Activated T-helper 17 cell treated with anti-CD3 and anti-CD28 coated beads, Interleukin-2, amount 50 U/mL, for 72 hours (primary cell): ENCODE measurements at places on chromosomes 16 and 17. TPM values are rescaled to one million over a fixed set of nuclear protein-coding genes. Genes with fewer than 3 reads are reported as not detected.
A peak's percentile ranks its signal among the peaks of the same experiment; 100 is the strongest.

Gene TMEM238L
- total RNA-seq: not detected

- no peak for ATAC-seq
These were observed 48.6 kb upstream of the IRX3 start for GRCh38 chr16:54335230-54335629.

- no peak for ATAC-seq
These were observed 9.1 kb upstream of the METTL9 start for GRCh38 chr16:21590287-21590686.

Gene CCL23
- not detected for total RNA-seq

DNA sequence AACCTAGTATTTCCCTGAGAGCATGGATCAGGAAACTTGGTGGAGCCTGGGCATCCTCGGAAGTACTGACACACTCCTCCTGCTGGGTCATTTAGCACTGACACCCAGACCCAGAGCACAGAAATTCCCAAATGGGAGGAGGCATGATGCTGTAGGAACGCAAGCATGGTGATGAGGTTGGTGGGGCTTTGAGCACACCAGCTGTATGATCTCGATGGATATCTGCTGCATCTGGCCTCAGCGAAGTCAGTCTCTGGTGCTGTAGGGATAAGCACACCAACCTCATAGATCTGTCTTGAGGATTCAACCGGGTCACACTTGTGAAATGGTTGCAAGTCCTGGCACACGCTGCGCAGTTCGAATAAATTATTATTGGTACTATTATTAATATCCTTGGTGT is 52.5 kb downstream of the SHISA6 start:
- no peak for ATAC-seq

GRCh38 chr17:72426948-72427760 is 306.3 kb downstream of the SOX9 start:
- no peak for ATAC-seq

GRCh38 chr17:44745301-44745700 is 13.5 kb upstream of the ADAM11 start:
- no peak for ATAC-seq

GRCh38 chr17:72826602-72827001 is 265.9 kb downstream of the SLC39A11 start:
- peak; percentile 38 for ATAC-seq

DNA sequence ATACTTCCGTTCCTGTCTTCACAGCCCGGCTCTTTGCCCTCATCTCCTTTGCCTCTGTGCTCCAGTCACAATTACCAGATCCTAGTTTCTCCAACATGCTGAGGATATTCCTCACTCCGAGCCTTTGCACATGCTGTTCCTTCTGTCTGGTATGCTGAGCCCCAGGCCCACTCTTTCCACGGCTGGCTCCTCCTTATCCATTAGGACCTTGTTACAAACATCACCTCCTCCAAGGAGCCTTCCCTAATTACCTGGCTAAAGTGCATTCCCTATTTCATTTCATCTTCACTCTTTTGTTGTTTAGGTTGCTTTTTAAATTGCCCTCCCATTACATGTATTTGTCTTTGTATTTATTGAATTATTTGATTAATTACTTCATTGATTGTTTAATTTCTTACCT is 14.9 kb upstream of the ADGRG1 start:
- no peak for ATAC-seq

Gene KRT33B
- not detected for total RNA-seq

DNA sequence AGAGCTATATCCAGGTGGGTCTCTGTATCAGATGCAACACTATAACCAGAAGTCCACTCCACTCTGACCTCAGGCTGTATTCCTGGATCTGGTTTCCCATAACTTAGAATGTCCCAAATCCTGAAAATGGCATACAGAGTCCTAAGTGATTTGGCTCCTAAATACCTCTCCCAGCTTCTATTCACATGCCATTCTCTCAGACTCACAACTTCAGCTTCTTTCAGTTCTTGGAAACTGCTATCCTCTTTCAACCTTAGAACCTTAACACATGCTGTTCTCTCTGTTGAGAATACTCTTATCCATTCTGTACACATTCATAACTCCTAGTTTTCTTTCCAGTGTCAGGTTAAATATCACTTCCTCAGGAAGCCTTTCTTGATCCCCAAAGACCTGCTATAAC is 132.0 kb downstream of the BRIP1 start:
- no peak for ATAC-seq

Gene PRR35
- total RNA-seq: not detected

- no peak for ATAC-seq
These were observed 118.5 kb upstream of the ZFHX3 start for GRCh38 chr16:73166441-73166851.

DNA sequence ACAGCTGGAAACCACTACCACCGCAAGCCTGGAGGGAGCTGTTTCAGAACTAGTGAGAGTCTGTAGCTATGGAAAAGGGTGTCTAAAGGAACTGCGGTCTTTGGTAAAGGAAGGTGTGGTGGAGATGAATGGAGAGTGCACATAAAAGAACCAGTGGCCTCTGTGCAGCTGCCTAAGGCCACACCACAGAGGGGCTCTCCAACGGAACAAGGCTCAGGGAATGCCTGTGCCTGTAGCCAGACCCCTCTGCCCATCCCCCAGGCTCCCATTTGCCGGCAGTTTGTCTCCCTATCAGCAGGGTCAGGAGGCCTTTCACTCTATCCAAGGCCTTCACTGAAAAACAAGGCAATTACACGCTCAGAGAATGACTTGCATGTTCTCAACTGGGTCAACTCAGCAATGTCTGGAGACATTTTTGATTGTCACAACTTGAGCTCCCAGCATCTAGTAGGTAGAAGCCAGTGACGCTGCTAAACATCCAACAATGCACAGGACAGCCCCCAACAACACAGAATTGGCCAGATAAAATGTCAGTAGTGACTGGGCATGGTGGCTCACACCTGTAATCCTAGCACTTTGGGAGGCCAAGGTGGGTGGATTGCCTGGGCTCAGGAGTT is 3.3 kb upstream of the FDXR start:
- no peak for ATAC-seq

- no peak for ATAC-seq
These were observed 17.0 kb downstream of the CEP295NL start for GRCh38 chr17:78885956-78886355.

DNA sequence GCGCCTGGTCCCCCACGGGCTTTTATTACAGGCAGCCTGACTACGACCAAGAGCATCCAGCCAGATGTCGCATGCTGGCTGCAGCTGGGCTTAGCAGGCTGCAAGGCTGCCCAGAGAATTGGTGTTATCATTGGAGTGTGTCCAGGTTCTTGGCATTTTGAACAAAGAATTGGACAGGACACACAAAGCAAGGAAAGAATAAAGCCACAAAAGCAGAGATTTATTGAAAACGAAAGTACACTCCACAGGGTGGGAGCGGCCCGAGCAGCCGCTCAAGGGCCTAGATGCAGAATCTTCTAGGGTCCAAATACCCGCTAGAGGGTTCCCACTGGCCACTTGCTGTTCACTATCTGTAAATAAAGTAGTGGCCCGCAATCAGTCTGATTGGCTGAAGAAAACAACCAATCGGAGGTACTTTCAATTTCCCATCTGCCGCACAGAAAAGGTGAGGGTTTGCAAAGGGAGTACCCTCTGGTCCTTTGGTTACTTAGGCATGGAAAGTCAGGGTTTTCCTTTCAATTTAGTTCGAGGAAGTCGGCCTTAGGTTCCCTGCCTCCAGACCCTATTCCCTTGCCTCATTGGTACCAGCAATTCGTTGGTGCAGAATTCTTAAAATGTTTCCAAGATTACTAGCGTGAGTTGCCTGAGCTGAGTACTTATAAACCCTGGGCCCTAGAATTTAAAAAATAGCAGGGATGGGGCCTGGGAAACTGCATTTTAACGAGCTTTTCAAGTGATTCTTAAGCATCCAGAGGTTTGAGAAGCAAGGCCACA is 38.5 kb upstream of the CNEP1R1 start:
- ATAC-seq: no peak

Gene SKAP1
- 71.4 TPM for total RNA-seq

- no peak for ATAC-seq
These were observed 19.3 kb upstream of the NAT9 start for GRCh38 chr17:74795327-74796020.

Gene NOS2
- not detected for total RNA-seq

DNA sequence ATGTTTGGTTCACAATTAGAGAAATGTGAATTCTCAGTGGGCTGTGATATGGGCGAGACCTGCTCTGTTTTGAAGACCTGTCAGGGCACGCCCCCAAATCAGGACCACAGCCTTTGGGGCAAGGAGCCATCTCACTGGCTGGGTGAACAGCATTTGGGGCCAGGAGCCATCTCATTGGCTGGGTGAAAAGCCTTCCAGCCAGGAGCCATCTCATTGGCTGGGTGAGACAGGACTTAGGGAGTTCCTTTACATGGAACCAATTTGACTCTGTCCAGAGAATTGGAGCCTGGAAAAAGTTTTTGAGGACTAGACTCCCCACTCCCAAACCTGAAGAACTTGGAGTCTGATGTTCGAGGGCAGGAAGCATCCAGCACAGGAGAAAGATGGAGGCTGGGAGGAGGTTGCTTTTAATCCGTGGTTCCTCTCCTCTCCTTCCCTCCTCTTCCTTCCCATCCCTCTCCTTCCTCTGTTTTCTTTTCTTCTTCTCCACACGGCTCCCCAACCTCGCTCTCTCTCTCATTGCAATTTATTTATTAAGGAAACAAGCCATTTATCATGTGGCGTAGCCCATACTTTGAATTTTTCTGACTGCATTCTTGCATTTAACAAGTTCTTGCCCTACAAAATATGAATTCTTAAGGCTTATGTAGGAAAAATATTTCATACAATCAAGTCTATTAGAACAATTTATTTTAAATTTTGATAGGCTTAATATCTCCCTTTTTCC is 19.7 kb downstream of the FOXL1 start:
- no peak for ATAC-seq

DNA sequence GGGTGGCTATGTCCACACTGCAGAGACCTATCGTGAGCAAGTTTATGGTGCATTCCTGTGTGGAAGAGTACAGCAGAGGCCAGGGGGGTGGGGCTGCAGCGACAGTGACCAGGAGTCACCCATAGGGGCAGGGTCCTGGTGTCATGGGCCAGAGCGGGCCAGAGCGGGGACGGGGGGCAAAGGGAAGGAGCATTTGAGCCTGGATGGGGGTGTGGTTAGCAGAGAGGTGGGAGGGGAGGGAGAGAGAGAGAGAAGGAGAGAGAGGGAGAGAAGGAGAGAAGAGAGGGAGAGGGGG is 17.8 kb downstream of the JPH3 start:
- ATAC-seq: no peak

Gene COL1A1
- total RNA-seq: 0.37 TPM

Gene MT1M
- total RNA-seq: not detected

DNA sequence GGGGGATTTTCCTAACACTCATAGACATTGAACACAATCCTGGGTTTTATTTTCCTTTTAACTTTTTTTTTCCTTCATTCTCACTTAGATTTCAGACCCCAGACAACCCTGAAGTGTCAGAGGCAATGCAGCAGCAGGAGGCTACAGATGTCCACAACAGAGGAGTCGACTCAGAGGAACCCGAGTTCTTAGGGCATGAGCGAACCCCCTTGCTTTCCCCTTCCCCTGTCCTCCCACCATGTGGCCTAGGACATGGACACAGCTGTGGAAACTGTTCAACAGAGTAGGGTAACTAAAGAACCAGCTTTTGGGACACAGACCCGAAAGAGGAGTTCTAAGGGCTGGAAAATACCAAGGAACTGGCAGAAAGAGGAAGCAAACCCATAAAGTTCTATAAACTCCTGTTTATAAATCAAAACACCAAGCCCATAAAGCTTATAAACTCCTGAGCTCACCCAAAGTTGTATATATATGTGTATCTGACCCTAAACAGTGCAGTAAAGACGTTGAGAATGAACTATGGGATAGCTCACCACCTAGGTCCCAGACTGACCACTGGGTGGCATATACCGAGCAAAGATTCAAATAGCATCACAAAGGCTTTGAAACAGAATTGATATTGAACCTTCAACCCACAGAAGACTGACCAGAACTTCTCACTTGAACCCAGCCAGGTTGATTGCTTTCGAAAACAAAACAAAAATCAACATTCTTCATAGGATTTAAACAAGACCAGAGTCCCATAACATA is 33.9 kb downstream of the CMTM4 start:
- no peak for ATAC-seq

- ATAC-seq: no peak
These were observed 7.6 kb downstream of the KRT24 start for GRCh38 chr17:40695874-40696472.

- ATAC-seq: no peak
These were observed 499 bp upstream of the HLF start for GRCh38 chr17:55264278-55264644.

DNA sequence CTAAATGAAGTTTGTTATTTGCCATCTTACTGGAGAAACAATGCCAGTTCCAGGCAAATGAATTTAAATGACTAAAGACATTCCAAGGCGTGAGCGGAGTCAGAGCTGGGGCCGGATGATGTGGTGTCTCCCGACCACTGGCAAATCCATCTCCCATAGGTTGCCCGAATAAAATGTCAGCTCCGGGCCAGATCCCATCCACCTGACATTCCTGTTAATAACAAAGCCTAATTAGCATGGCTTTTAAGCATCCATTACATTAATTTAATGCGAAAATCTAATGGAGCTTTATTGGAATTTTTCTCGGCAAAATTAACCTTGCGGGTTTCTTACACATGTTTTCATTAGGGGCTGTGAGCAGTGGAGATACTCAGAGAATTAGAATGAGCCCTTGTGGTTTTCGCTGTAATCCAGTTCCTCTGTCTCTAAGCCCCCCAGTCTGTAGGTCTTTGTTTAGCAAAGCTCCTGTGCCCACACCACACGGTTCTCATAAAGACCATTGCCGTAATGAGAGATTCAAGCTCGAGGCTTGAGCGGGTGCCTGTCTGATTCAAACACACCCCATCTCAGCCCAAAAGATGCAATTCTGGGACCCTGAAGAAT is 123.3 kb downstream of the CCT6B start:
- no peak for ATAC-seq

DNA sequence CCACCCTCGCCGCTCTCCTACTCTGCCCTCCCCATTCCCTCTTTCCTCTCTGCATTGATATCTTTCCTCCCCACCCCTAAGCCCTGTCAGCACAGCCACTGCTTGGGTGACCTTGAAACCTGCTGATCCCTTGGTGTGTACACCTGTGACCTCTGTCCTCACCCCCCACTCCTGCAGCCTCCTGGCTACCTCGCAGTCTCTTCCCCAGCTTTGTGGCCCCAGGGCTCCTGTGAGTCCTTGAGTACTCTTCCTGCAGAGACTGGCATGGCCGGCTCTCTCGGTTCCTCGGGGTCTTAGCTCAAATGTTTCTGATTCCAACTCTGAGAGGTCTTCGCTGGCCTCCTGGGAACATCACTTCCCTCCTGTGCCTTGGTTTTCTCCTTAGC is 31.7 kb downstream of the ADCY7 start:
- ATAC-seq: no peak

Gene C16orf74
- total RNA-seq: not detected

GRCh38 chr17:61218438-61218837 is 181.2 kb upstream of the TBX2 start:
- peak; percentile 38 for ATAC-seq
